Activated T-helper 9 cell treated with anti-CD3 and anti-CD28 coated beads, Interleukin-2, amount 50 U/mL, for 16 hours (primary cell): ENCODE measurements at places on chromosomes 1 and 21.

GRCh38 chr1:245984390-245985155 lies 522.5 kb downstream of the SMYD3 start:
- no peak for DNase-seq

DNA sequence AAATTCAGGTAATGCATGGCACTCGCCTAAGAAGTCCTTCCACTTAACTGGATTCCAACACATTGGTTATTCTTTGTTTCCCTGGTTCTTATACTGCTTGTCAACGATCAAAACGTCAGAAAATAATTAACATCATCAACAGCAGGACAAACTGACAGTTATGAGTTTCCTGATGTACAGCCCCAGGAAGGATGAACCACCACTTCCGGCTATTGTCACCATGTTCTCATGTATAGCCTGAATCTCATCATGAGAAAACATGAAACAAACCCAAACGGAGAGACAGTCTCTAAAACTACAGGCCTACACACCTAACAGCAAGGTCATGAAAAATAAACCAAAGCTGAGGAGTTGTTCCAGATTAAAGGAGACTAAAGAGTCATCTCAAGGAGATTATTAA lies 60.5 kb upstream of the FBXO28 start:
- no peak for DNase-seq

DNA sequence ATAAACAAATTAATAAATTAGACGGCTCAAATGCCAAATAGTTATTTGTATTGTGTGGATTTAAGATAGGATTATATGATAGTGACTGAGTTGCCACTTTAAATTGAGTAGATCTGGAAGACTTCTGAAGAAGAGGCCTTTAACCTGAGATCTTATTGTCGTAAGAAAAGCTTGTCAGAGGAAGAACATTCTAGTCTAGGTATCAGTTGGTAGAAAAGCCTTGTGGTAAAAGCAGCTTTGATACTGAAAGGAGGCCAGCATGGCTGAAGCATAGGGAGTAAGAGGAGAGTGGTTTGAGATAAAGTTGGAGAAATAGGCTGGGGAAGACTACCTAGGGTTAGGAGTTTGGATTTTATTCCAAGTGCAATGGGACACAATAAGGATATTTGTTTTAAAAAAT lies 29.1 kb downstream of the SLC30A7 start:
- no peak for DNase-seq

DNA sequence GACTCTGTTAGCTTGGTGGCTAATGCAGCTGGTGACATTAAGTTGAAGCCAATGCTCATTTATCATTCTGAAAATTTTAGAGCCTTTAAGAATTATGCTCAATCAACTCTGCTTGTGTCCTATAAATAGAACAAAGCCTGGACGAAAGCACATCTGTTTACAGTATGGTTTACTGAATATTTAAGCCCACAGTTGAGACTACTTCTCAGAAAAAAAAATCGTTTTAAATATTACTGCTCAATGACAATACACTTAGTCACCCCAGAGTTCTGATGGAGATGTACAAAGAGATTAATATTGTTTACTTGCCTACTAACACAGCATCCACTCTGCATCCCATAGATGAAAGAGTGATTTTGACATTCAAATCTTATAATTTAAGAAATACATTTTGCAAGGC lies 79.6 kb downstream of the NEGR1 start:
- no peak for DNase-seq

DNA sequence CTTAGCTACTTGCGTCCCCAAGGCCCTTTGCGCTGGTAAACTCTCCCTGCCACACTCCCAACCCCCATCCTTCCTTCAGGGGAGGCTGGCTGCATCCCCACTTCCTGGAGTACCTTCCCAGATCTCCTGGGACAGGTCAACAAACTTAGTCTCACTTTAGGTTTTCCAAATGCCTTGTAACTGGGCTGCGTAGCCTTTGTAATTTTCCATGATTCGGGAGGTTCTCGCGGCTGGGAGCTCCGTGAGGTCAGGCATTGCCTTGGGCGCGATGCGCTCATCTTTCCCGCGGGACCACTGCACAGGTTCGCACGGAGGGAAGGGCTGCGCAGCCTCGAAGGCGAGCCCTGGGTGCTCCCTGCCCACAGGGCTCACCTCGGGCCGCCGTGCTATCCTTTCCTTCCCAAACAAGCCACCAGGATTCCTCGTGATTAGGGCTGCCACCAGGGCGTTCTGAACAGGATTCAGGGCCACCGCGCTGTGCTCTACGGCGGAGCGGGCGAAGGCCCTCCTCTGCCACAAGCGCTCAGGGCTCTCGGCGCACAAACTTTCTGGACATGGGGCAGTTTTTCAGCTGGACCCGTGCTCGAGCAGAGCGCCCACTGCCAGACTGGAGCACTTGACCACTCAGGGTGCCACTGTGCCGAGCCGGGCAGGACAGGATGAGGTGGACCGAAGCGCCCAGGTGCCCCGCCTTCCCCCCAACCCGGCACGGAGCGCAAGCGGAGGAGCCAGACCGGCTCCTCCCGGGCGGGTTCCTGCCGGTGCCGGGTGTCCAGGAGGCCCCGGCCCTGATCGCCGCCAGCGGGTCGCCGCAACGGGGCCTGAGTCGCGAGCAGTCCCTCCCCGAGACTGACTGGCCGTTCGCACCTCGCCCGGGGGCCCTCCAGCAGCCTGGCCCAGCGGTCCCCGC lies 1.1 kb downstream of the TMPRSS2 start:
- DNase-seq: no peak

- no peak for DNase-seq
Measured at GRCh38 chr21:34737115-34737514, 68.3 kb downstream of the CLIC6 start.

DNA sequence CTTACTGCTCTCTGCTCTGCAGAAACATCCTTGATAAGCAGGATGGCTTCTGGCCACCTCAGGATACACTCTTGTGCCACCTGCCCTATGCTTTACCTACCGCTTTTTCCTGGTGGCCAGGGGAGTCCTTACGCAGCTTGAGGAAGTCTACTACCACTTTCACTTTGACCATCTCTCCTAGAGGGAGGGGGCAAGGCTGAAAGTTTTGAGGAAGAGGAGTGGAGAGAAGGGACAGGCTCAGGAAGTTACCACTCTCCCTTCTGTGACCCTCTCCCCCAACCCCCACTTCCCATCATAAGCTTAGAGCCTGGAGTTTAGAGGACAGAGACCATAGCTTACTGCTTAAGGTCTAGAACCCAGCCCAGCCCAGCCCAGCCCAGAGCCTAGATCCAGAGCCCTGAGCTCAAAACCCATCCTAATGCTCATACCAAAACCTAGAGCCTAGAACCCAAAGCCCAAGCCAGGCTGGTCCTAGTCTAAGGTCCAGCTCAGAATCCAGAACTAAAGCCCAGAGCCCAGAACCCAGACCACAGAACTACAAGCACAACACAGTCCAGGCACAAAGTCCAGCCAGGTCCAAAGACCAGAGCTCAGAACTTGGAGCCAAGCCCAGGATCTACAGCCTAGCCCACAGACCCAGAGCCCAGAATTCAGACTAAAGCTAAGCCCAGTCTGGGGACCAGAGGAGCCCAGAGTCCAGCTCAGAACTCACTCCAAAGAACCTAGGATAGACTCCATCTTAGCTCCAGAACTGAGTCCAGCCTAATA lies 18.0 kb upstream of the MFSD2A start:
- no peak for DNase-seq

GRCh38 chr1:116991171-116991845 lies 10.3 kb upstream of the CD101 start:
- DNase-seq: no peak

DNA sequence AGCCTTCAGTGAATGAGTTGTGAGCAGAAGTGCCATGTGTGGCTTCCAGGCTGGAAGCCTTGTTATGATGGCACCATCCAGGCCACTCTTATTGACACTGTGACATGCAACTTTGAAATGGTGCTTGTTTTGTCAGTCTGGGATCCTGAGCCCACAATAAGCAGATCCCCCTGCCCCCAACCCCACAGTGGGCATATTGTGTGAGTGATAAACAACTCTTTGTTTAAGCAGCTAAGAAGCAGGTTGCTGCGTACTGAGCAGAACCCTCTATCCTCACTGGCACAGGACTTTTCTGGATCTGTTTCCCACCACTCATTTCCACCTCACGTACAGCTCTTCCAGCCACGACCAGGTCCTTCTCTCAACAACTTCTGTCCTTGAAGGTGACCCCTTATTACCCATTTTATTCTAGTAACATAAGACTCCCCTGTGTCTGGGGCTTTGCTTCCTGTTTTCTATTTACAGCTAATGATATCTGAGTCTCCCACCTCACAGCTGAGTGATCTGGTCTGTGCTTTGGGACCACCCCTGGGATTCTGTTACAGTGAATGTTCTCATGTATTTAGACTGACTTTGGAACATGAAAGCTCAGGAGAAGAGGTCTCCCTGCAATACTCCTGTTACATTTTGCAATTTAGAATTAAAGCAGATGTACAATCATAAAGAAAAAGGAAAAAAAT lies 375.5 kb downstream of the PCP4 start:
- no peak for DNase-seq

DNA sequence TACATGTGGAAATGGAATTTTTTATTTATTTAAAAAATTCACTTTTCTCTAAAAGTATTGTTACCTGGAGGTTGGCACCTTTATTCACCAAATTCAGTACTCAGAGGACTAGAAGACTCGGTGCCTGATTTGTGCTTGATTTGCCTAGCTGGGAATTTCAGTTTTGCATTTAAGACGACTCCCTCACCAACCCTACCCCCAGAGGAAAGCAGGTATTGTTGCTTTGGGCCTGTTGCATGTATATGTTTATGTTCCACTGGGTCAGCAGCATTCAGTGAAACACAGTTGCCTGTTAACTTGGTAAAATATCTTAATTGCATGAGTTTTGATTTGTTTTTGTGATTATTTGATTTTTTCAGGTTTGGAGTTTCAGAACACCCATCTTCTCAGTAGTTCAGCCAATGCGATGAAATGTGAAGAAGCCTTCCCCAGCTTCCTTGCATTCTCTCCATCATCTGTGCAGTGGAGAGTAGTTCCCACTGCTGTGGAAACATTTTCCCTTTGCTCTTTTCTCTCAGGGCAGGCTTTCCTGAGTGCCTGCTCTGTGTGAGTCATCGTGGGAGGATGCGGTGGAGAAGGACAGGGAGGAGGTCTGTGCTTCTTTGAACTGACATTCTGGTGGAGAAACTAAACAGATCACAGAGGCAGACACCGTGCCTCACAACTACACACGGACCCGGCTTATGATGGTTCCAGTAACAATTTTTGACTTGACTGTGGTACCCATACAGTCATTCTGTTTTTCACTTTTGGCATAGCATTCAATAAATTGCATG lies 6.4 kb downstream of the ADARB1 start:
- peak; percentile 19 for DNase-seq

DNA sequence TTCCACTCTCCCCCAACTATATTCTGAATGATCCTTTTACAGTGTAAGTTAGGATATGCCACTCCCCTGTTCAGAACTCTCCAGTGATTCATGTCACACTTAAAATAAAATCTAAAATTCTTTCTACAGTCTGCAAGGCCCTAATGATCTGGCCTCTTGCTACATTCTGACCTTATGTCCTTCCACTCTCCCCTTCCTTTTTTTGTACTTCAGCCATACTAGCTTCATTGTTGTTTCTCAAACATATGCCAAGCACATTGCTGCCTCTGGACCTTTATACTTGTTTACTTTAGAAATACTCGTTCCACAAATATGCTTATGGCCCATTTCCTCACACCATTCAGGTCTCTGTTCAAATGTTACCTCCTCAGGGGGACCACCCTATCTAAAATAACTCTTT lies 14.8 kb upstream of the PSMA5 start:
- DNase-seq: no peak

- DNase-seq: no peak
Measured at GRCh38 chr1:12300706-12301105, 70.9 kb downstream of the VPS13D start.

DNA sequence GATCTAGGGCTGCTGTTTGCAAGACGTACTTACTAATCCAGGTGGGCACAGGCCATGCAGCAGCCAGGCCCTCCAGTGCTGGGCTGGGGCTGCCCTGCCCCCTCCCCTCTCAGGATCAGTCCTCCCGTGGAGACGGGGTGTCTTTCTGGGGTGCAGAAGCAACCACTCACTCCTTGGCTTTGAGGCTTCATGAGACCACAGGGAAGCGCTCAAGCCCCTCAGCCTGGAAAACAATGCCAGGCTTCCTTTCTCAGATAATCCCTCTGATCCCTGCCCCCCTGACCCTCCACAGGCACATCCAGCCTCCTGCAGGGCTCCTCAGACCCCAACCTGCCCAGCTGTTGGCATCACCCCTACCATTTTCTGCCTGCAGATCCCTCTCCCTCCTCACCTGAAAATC lies 13.9 kb upstream of the C2CD2 start:
- DNase-seq: no peak

GRCh38 chr1:49028396-49028795 lies 251.7 kb upstream of the BEND5 start:
- no peak for DNase-seq

- no peak for DNase-seq
Measured at GRCh38 chr1:60668585-60668984, 413.8 kb upstream of the NFIA start.

GRCh38 chr1:2204415-2205190 lies 10.0 kb upstream of the FAAP20 start:
- DNase-seq: no peak

GRCh38 chr1:21000245-21000594 lies 176.5 kb downstream of the EIF4G3 start:
- no peak for DNase-seq
